Activated T-cell treated with anti-CD3 and anti-CD28 coated beads for 48 hours (primary cell): ENCODE measurements at places on chromosomes 5 and 9.

DNA sequence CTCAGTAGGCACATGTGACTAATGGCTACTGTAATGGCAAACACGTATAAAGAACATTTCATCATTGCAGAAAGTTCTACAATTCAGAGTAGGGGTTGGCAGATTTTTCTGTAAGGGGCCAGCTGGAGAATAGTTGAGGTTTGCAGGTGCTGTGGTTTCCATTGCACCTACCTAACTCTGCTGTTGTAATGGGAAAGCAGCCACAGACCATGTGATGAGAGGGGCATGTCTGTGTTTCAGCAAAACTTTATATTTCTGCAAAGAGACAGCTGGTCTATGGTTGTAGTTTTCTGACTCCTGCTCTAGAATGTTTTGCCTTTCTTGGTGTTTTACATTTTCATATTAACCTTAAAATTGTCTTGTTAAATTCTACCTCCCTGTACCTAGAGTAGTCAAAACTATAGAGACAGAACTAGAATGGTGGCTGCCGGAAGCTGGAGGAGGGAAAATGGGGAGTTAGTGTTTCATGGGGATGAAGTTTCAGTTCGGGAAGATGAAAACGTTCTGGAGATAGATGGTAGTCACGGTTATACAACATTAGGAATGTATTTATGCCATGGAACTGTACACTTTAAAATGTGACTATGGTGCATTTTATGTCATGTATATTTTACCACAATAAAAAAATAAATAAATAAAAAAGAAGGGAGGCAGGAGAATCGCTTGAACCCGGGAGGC is 44.3 kb downstream of the NUP214 start:
- DNase-seq = no peak

GRCh38 chr5:41809128-41809527 is 61.1 kb downstream of the OXCT1 start:
- DNase-seq = no peak

- no peak for DNase-seq
Measured at GRCh38 chr9:89360465-89360864, 42.2 kb downstream of the SECISBP2 start.

- DNase-seq = no peak
Measured at GRCh38 chr5:58857609-58858008, 274.7 kb downstream of the RAB3C start.

DNA sequence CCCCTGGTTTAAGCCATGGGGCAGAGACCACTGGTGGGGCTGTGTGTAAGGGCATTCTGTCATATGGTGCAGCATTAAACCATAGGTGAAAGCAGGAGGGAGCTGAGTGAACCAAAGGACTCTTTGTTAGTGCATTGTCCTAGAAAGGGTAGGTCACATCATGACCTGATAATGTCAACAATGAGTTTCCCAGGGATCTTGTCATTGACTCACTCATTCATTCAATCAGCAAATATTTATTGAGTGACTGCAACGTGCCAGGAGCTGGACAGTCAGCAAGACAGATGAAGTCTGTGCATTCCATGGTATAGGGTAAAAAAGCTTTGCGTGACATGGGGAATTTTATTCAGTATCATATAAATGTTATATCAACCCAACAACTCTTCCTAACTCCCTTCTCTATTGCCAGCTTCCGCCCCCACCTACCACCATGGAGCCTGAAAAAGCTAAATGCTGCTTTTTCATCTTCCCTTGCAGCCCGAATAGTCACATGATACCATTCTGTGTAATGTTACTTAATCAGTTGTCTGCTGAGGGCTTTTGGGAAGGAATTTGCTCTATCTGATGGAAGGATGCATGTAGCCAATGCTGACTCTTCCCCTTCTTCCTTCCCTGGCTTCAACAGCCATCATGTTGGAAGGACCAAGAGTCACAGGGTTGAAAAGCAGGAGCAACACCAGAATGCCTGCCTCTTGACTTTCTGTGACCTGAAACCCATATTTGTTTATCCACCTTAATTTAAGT is 11.5 kb upstream of the OTULINL start:
- no peak for DNase-seq

DNA sequence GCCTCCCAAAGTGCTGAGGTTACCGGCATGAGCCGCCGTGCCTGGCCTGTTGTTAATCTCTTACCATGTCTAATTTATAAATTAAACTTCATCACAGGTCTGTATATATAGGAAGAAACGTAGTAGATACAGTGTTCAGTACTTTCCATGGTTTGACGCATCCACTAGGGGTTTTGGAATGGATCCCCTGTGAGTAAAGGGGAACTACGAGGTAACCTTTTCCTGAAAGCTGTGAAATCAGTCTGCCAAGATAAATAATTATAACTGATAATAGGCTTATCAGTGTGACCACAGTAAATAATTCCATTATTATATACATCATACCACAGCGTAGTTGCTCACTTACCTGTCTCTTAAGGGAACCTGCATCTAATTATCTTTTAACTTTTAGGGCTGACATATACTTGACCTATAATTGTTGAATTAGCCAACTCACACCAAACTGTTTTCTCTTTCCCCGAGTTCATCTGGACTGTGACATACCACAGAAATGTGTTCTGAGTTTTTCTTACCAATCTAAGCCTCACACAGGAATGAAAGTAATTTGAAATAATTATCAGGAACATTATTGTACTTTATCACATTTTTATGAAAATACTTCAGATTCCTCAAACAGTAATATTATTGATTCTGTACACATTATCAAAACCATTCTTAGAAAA is 42.9 kb downstream of the DAPK1 start:
- DNase-seq = no peak

DNA sequence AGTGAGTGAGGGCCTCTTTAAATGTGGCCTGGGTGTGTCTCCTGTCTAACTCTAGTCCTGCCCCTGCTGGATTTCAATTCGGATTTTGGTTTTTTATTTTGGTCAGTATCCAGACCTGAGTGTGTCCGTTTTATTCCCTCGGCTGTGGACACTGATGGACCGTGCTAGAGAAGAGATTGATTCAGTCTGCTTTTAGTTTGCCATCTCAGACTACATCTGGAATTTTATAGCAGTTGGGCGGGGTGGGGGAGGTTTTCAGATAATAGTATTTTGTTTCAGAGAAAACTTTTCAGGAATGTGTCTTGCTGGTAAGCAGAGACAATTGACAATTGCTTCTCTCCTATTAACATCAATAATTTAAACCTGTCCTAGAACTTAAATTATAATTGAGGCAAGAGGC is 308.1 kb downstream of the ARHGAP26 start:
- no peak for DNase-seq

DNA sequence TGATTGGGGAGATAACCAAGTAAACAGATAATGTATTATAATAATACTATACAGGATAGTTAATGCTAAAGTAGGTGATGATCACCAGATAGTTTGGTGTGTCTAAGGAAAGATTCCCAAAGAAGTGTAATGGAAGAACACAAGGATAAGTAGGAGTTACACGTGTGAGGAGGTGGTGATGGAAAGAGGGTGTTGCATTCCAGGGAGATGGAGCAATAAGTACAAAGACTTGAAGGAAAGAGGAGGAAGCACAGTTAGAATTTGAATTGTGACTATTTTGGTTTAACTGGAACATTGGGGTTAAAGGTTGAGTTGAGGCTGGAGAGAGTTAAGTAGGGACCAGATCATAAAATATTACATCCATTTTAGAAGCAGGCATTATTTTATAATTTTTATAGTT is 76.9 kb downstream of the IPO11 start:
- no peak for DNase-seq

DNA sequence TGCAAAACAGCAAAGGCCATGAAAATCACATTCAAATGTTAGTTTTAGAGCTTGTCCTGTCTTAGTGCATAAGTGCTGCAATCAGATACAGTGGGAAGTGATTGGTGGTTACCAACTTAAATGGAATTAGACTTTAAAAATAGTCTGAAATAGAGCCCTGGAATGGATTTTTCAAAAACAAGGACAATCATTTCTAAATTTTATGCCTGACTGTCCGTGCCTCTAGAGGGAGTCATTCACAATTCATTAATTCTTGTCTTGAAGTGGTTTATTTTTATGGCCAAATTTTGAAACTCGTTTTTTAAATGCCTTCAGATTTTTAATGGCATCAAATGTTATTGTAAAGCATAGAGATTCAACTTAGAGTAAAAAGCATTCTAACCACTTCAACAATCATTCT is 561.8 kb upstream of the DAB2 start:
- DNase-seq = no peak

DNA sequence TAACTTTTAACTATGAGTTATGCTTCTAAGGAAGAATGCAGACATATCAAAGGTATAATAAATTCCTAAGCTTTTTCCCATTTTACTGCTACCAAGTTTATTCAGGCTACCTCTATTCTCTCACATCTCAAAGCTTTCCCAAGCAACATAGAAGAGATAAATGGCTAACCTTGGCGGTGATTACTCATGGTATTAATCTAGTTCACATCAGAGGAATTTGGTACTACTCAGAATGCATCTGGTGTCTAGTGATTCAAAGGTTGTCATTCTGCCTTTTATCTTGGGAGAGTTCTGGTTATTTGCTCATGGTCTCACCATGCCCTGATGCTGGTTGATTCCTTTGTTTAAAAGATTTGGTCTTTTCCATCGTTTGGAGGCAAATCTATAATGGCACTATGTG is 182.7 kb downstream of the TAF11L14 start:
- DNase-seq = no peak

GRCh38 chr5:125150041-125150669 is 403.7 kb upstream of the ZNF608 start:
- DNase-seq = no peak

DNA sequence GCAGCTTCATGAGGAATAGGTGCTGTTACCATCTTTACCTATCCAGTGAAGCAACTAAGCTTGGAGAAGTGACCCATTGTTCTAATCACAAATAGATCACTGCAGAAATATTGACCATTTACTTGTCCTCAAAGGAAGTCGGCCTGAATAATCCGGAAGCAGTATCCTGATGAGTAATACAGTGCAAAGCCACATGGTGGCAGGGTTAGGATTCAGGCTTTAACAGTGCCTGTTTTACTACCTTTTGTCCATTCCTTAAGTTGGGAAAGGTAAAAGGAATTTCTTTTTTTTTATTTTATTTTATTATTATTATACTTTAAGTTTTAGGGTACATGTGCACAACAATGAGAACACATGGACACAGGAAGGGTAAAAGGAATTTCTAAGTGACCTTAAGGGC is 336.3 kb downstream of the KDM4C start:
- no peak for DNase-seq

- no peak for DNase-seq
Measured at GRCh38 chr5:124743602-124744169, 2.8 kb downstream of the ZNF608 start.

- no peak for DNase-seq
Measured at GRCh38 chr9:134544388-134545214, 97.0 kb upstream of the COL5A1 start.

- DNase-seq = no peak
Measured at GRCh38 chr5:117947836-117948235, 1040.5 kb downstream of the DTWD2 start.

DNA sequence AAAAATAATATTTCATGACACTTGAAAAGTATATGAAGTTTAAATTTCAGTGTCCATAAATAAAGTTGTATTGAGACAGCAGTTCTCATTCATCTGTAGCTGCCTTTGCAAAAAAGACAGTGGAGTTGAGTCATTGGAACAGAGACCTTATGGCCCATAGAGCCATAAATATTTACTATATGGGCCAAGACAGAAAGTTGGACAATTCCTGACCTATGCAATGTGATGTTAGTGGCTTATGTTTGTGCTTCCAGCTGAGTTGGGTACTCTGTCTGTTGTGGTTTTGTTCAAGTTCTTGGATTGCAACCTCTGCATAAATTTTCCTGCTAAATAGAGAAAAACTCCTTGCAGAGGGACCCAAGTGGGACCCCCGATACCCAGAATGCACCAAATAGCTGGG is 69.8 kb downstream of the KCNIP1 start:
- no peak for DNase-seq

GRCh38 chr5:130893006-130893405 is 272.1 kb downstream of the HINT1 start:
- no peak for DNase-seq

DNA sequence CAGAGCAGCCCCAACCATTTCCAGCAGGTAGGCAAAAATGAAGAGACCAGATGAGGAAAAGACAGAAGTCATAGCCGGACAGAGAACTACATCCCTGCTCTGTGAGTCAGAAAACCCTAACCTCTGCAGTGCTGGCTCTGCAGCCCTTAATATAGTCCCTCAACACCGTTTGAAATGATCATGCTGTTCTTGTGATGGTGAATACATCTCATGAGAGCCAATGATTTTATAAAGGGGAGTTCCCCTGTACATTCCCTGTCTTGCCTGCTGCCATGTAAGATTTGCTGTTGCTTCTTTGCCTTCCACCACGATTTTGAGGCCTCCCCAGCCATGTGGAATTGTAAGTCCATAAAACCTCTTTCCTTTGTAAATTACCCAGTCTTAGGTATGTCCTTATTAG is 216.8 kb upstream of the RFX3 start:
- DNase-seq = no peak

DNA sequence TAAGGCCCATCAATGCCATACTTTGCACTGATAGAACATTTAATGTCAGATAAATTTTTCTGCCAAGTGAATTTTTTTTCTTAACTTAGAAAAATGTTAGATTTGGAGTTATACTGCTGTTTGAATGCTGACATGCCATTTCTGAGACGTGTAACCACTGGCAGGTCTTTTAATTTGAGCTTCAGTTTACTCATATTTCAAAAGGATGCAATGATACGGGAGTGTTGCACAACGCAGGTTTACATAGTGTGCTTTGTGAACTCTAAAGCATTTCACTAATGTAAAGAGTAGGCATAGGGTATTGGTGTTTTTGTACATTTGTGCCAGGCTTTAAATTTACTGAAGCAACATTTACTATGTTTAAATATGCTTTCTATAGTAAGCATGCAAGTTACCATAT is 4.2 kb downstream of the ZBTB43 start:
- no peak for DNase-seq

- no peak for DNase-seq
Measured at GRCh38 chr9:96874947-96875460, 20.7 kb upstream of the ZNF782 start.

DNA sequence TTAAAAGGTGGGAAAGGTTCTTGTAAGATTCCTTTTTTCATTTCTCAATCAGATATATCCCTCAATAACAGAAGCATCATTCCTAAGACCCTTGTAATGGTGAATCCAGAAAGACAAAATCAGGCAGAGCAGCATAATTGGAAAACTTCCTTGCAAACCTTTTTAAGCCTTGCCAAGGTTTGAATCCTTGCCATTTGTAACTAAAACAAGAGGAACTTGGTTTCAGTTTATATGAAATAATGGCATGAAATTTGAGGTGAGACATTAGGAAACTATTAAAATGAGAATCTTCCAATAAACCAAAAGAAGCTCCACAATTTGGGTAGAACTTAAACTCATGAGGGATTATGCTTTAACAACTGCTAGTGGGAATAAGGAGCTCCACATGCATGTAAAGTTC is 384.7 kb upstream of the SMC2 start:
- no peak for DNase-seq
